Endothelial cell (in vitro differentiated cells): ENCODE measurements at places on chromosomes 5 and 9.

DNA sequence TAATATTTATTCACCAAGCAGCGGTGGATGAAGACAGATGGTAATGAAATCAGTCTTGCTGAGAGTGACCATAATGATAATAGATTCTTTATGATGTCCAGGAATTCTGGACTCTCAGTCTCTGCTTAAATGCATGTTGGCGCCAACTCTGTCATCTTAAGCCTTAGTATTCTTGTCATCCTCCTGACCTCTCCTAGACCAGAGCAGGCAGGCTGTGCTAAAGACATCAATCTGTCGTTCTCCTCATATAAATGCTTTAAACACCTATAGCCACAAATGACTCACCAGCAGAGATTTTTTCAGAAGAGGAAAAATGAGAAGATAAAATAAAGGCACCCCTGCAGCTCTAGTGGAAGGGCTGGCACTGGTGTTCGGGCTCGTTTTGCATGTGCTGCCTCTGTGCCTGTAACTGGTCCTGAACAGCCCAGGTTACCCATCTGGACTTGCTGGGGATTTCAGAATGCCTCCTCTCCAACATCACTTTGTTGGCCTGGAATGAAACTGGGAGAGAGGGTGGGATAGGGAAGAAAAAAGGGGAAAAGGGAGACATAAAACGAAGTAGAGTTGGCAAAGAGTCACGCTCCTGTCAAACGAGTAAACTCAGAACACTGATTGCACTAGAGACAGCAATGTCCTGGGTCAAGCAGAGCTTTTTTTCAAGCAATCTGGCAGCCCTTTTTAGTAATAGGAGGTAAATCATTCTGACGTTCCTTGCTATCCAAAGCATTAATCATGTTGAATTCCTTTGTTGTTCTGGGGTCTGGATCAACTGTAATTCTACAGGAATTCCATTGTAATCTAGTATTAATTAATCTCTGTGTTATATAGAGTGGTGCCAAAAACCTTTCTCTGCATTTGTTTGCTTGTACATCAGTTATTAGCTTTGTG is 195.5 kb upstream of the CLINT1 start:
- no peak for DNase-seq

GRCh38 chr5:55816342-55816741 is 34.8 kb upstream of the IL31RA start:
- DNase-seq, result no peak

- no peak for DNase-seq
Measured at GRCh38 chr9:111284703-111285102, 45.3 kb downstream of the OR2K2 start.

GRCh38 chr5:53418826-53419658 is 61.4 kb upstream of the FST start:
- DNase-seq, result no peak

DNA sequence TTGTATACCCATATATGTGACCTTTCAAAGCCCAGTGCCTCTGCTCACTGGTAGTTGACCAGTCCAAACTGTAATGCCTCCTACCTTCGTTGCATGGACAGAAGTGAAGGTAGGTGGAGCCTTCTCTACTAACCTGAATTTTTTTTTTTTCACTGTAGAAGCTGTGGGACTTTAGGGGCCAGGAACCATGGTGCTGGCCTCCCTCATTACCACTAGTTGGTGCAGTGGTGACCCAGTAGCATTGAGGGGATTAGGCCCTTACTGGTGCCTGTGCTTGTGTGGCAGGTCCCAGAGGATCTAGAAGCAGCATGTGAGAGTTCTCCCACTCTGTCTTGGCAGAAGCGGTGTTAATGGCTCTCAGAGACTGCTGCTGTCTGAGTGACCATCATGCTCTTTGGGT is 2.3 kb downstream of the RALGPS1 start:
- DNase-seq, result no peak

DNA sequence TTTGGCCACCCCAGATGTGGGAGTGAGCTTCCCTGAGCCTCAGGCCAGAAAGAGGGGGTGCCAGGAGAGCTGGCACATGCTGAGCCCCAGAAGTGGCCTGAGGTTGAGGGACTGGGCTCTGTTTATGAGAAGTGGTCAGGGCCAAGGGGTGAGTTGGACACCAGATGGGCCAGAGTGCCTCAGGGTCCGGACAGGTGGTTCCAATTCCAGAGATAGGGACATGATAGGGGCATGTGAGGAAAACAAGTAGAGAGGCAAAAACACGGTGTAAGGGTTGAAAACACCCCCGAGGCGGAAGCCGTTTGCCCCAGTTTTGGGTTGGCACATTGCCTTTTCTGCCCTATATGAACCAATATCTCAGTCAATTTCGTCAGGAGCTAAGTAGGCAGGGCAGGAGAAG is 125.6 kb upstream of the NFIB start:
- no peak for DNase-seq

DNA sequence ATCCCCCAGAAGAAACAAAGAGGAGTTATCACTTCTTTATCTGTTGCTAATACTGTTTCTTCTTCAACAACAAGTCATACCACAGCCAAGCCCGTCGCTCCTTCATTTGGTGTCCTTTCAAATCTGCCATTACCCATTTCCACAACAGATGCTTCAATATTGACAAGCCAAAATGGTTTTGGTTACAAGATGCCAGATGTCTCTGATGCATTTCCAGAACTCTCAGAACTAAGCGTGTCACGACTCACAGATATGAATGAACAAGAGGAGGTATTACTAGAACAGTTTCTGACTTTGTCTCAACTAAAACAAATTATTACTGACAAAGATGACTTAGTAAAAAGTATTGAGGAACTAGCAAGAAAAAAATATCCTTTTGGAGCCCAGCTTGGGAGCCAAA is 16.0 kb upstream of the HAND1 start:
- no peak for DNase-seq

GRCh38 chr5:132363431-132364112 is 5.9 kb upstream of the SLC22A5 start:
- no peak for DNase-seq

GRCh38 chr5:147567917-147568598 is 58.2 kb upstream of the DPYSL3 start:
- no peak for DNase-seq

- DNase-seq, result no peak
Measured at GRCh38 chr5:124410539-124411488, 335.6 kb downstream of the ZNF608 start.

- DNase-seq, result no peak
Measured at GRCh38 chr5:155952486-155953089, 374.4 kb upstream of the SGCD start.

- DNase-seq, result no peak
Measured at GRCh38 chr9:127131871-127132270, 9.4 kb upstream of the ANGPTL2 start.

DNA sequence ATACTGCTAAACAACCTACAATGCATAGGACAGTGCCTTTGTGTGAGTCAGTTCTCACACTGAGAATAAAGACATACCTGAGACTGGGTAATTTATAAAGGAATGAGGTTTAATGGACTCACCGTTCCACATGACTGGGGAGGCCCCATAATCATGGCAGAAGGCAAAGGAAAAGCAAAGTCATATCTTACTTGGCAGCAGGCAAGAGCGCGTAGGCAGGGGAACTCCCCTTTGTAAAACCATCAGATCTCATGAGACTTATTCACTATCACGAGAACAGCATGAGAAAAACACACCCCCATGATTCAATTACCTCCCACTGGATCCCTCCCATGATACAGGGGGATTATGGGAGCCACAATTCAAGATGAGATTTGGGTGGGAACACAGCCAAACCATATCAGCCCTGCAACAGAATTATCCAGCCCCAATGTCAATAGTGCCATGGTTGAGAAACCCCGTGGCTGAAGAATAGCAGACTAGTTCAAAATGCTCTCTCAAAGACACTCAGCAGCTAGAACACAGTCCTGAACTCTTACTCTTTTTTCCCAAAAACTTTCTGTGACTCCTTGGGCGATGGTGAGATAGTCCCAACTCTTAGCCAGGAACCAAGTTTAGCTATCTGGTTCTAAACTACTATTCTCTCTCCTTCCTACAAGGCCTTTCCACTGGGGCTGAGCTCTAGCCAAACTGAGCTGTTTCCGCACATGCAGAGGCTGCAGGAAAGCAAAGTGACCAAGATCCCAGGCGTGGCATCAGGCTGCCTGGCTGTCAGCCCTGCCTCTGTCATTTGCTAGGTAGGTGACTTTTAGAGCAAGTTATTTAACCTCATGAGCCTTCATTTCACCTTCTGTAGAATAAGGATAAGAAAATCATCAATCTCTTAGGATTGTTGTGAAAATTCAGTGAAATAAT is 21.7 kb downstream of the FAT2 start:
- no peak for DNase-seq

DNA sequence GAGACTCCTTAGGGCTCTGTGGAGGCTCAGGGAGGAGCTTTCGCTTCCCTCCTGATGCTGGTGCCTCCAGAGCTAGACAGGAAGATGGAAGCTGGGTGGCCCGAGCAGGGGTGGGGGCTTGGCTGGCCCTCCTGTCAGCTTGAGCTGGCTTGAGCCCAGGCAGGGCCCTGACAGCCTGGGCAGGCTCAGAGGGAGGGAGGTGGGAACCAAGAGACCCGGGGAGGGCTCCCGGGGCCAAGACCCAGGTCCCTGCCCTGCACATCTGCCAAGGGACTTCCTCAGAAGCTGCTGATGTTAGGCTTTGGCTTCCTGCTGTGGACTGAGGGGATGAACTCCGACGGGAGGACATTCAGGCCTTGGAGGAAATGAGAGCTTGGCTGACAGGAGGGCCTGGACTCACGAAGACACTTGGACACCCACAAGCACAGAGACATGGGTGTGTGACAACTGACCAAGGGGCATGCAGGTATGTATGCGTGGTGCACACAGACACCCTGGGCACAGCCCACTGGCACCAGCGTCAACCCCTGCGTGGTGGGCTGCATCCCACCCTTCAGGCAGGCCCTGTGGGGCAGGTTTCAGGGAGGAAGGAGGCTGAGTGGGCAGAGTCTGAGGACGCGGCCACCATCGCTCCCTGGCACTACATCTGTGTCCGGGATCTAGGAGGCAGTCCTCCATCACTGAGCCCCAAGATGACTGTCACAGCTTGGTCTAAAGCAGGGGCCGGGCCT is 1.7 kb upstream of the LTC4S start:
- no peak for DNase-seq

DNA sequence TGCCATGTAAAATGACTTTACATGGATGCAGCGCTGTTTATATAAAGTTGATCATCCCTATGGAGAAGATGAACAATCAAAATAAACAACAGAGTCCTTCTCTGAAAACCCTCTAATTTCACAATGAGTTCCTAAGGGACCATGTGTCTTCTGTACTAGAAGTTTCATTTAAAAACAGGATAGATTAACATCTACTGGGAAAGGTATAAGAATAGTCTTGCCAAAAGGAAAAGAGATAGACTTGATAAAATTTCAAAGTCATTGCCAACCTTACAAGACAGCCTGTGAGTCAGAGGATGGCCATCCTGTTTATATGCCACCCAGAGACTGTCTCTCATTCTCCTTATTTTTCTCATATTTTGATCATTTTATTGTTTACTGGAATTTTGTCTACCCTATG is 367.1 kb upstream of the PDE4D start:
- DNase-seq, result no peak

DNA sequence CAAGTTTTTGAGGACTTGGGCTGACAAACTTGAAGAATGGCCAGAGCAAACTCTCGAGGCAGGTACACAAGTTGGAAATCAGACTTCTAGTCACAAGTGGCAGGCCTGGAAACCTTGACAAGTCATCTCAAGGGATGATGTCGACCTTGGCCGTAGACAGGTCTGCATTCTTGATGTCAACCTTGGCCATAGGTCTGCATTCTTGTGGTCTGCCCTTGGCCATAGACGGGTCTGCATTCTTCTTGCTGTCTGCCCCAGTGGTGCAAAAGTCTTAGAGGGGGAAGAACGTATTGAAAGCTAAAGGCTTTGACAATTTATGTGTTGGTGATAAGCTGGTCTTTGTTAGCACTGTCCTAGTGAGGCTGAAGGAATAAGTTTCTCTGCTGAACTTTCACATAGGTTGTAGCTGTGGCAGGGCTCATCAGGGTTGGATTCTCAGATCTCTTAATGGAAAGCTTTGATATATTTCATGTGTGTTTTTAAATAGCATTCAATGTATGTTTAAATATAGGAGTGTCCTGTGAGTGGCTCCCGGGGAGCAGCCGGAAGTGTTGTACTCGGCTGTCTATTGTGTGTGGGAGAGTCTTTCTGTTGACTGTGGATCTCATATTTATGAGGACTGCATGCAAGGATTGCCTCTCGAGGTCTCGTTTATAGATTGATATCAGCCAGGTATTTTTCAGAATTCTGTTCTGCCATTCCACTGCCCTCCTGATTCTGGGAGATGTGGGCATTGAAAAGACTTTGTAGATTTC is 27.0 kb downstream of the SUB1 start:
- no peak for DNase-seq

DNA sequence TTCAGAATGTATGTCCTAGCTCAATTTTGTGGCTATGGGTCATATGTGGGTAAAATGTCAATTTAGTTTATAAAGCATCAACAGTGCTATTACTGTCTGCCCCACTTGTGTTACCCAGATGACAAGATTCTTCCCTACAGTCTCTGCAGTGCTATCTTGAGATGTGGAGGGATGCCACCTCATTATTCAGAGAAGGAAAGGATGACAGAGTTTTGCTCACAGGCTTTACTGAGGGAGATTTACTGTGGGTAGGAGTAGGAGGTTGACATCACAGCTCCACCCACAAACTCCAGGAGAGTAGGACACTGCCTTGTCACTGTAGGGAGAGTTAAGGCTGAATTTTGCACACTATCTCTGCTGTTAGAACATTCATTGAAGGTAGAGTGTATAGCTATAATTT is 359.3 kb downstream of the HTR1A start:
- no peak for DNase-seq

- DNase-seq, result peak; percentile 73
Measured at GRCh38 chr5:64165500-64166200, at the start of gene RNF180. Gene RNF180 (plus strand): TSS chr5:64165843. CDS start chr5:64200808, 34,965 bp downstream.

DNA sequence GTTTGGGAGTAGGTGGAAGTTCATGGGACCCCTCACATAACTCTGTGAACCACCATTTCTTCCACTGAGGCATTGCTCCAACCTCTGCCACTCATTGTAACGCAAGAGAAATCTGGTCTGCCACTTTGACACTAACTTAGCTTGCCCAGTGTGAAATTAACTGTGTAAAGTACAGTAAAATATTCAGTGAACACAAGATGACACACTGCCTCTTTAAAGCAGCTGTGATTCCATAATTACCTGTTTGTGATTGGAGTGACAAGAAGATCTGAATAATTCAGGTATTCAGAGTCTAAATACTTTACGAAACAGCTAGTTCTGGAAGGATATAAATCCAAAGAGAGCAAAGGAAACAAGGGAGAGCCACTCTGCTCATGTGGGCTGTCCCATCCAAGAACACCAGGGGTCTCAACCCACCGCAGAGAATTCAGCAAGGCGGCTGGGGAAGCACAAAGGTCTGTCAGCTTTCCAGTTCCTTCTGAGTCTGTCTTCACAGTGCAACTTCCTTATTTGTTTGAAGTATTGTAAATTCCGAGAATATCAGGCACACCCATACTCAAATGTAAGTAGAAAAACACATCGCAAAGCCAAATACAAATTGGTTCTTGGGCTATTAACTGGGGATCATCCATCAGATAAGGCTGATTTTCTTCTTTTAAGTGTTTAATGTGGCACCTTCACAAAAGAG is 86.9 kb downstream of the GNAQ start:
- DNase-seq, result peak; percentile 49
